Heart right ventricle (tissue), 16 donors: ENCODE measurements at places on chromosomes 16 and 17.
A peak's percentile ranks its signal among the peaks of the same experiment; 100 is the strongest.

DNA sequence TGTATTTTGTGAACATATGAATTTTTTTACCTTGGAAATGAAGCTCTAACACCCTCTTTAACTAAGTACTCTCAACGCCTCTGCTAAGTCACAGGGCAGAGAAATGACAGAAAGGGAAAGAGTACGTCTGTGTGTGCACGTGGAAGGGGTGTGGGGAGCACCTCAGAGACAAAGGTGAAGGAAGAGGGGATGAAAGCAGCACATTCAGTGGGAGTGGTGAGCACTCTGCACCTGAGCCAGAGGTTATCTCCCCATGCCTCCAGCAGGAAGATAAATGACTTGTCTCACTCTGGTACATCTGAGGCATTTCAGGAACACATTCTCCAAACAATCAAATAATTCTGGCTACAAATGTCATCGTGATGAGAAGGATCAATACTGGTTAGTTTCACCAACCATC is 15.0 kb downstream of the GNA13 start:
- no peak for DNase-seq

- no peak for DNase-seq
Observed at GRCh38 chr17:45287526-45288500, 25.9 kb upstream of the SPATA32 start.

DNA sequence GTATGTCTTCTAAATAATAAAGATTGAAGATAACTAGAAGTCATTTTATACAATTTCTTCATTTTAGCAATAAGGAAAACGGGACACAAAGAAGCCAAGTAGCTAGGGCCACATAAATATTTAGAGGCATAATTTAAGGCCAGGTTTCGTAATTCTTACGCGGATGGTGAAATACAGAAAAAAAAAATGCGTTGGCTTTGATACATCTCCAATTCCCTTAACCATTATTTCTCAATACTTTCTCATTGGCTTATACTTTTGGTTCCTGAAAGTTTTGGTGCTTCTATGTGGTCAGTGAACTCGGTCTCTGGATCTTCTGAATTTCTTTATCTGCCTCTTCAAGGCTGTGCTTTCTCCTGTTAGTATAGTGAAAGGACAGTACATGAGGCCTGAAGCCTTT is 888.1 kb downstream of the KCNJ2 start:
- no peak for DNase-seq

DNA sequence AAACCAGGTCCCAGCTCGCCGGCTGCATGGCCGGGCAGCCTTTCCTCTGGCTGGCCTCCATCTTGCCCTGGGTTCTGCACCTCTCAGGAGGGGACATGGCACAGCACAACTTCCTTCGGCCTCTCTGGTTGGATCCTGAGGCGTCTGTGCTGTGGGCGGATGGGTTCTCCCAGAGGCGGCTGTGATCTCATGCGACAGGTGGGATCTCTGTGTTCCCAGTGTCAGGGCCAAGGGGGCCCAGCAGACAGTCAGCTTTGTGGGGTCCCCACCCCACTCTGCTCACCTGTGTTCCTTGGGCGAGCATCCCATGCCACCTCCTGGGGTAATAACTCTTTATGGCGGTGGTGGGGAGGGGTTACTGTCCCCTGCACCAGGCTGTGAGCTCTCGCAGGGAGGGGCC is 35.8 kb downstream of the FA2H start:
- no peak for DNase-seq

- no peak for DNase-seq
Observed at GRCh38 chr17:75160211-75160610, 5.9 kb upstream of the JPT1 start.

DNA sequence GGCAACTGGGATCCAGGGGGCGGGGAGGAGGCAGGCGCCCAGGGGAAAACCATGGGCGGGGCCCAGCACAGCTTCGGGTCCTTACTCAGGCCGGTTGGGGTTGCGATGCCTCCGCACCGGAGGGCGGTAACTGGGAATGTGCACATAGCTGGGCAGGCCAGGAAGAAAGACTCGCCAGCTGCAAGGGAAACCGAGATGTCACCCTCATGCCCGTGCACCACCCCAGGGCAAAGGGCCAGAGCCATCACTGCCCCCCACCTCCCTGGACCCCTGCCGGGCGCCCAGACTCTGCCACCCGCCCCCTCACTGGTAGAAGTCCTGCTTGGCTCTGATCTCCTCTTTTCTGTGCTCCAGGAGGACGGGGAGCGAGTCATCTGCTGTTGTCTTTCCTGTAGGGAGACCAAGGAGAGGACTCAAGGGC is 6.7 kb downstream of the ALOX12B start:
- no peak for DNase-seq

GRCh38 chr16:15672514-15673167 is 22.6 kb downstream of the NDE1 start:
- peak; percentile 91 for DNase-seq

GRCh38 chr17:9615486-9615885 is 29.8 kb upstream of the USP43 start:
- DNase-seq: no peak

DNA sequence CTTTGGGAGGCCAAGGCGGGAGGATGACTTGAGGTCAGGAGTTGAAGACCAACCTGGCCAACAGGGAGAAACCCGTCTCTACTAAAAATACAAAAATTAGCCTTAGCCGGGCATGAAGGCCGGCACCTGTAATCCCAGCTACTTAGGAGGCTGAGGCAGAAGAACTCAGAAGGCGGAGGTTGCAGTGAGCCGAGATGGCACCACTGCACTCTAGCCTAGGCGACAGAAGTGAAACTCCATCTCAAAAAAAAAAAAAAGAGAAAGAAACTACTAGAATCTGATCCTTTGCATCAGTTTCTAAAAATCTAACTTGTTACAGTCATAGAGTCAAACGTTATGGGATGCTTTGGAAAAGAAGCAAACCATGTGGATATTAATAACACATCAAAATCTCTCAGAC is 1.6 kb upstream of the PECAM1 start:
- DNase-seq: no peak

- DNase-seq: no peak
Observed at GRCh38 chr17:42477173-42477572, 18.5 kb downstream of the ATP6V0A1 start.

DNA sequence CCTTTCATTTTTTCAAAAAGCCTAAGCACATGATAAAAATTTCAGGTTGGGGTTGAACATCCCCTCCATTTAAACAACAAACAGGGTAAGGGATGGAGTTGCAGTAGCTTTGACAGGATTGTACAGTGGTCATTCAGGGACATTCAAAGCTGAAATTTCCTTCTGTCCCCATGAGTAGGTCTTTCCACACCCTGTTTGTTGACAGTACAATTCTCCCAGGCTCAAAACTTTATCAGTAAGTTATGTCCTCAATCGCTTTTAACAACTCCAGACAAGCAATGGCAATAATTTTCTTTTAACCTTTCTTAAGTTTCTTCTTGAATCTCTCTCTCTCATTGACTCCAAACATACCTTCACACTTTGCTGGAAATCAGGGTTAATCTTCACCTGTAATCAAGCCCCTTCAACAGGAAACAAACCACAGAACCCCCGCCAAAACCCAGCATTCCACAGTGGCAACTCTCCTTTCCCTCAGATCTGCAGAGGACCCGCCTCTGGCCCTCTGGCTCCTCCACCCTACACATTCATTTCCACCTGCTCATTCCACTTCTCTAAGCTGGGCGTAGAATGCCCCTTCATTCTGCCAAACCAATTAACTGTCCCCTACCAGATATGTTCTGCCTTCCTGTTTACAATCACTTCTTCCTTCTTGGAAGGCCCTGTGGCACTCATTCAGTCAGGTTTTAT is 20.7 kb downstream of the TXNDC11 start:
- no peak for DNase-seq

GRCh38 chr17:65022751-65023700 is 33.5 kb downstream of the GNA13 start:
- DNase-seq: no peak

DNA sequence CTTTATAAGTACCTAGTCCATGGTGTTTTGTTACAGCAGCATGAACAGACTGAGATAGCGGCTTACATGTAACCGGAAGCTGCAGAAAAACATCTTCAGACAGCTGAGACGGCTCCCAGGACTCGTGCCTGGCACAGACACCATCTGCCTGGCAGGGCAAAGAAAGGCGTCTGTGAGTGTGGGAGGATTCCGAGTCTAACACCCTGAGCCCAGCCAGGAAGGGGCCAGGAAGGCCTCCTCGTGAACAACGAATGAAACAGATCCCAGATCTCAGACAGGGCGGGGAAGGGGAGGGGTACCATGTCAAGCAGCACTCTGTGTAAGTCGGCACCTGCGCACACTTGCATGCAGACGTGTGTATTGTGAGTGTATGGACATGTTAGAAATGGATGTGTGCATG is 4.4 kb upstream of the CSNK1D start:
- DNase-seq: no peak

- DNase-seq: peak; percentile 5
Observed at GRCh38 chr16:87342978-87343752, 26.0 kb upstream of the C16orf95 start.

DNA sequence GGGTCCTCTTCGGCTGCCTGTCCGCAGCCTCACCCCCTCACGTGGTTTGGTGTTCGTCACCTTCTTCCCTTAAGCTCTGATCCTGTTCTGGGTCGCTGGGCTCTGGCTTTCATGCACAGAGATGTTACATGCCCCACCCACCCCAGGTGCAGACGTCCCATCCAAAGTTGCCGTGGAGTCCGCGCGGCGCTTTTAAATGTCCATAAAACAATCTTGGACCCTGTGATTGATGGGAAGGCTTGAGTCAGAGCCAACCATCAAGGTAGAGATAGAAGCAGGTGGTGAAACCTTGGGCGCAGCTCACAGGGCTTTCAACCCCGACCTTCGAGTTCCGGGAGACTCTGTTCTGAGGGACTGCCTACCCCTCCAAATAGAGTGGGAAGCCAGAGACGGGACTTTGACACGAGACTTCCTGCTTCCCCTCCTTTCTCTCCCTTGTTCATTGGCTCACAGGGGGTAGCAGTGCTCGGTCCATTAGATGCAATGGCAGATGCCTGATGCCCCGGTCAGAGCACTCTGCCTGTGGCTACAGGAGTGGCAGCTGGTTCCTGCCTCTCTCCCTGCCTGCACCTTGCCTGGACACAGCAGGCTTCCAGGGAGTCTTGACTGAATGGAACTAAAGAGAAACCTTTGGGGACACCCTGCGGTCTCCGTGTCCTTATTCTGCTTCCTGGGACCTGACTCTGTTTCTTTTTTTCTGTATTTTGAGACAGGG is 4.0 kb downstream of the ENGASE start:
- DNase-seq: no peak

DNA sequence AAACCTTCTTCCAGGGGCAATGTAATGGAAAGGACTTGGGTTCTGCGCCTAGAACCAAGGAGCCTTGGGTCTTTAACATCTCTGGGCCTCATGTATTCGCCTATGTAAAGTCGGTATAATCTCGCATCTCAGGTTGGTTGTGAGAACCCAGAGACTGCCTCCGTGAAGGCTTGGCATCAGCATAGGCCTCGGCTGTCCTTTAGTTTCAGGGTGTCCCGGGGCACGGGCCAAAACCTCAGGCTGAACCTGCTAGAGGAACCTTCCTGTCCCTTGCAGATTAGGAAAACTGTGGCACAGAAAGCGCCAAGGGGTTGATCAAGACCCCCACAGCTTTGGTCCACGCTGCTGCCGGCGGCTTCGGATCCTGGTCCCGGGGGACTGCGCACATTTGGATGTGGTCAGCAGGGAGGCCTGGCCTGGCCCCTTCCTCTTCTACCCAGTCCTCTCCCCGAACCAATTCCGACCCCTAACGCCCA is 772 bp upstream of the PHAF1 start:
- no peak for DNase-seq

DNA sequence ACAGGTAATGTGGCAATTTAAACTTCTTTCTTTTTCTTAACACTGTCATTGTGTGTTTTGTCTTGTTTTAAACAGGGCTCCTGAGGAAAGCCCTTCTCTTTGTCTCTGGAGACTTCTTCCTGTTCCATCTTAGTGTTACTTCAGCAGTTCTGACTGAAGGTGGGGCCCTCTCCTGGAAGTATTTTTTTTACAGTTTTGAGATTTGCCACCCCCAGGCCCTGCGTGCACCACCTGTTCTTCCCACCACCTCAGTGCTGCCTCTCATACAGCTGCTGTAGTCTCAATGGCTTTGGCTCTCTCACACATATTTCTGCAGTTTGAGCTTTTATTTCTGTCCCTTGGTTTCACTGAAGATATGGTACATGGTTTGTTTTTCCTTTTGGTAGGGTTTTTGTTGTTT is 52.5 kb upstream of the ALDH3A1 start:
- no peak for DNase-seq

DNA sequence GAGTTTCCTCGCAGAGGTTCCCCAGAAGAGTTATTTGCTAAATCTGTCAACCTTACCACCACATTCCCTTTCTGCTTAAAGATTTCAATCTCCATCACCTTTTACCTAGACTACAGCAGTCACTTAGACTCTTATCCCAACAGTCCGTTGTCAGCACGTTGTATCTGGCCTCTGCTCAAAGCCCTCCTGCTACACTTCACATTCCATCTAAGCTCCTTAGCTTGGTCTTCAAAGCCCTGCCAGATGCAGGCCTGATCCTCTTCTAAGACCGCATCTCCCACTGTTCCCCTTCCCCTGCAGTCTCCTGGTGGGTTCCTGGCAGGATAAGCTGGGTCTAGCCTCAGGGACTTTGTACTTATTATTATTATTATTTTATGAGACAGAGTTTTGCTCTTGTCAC is 10.3 kb upstream of the SRCAP start:
- DNase-seq: no peak

DNA sequence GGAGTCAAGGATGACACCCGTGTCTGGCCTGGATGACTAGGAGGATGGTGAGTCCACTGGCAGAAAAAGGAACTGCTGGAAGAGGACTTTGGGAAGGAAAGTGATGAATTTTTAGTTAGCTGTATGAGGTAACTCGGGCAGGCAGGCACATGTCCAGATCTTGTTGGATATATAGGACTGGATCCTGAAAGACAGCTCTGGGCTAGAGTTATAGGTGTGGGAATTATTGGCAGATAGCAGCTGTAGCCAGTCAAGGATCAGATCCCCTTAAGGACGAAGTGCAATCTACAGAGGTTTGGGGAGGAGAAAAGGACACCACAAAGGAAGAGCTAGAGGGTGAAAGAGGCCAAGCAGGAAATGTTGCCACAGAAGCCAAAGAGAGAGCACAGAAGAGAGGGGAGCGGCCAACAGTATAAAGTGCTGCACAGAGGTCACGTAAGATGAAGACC is 10.1 kb downstream of the CYB5D1 start:
- DNase-seq: no peak
